ENCODE measurements at places on chromosomes 4 and X.

DNA sequence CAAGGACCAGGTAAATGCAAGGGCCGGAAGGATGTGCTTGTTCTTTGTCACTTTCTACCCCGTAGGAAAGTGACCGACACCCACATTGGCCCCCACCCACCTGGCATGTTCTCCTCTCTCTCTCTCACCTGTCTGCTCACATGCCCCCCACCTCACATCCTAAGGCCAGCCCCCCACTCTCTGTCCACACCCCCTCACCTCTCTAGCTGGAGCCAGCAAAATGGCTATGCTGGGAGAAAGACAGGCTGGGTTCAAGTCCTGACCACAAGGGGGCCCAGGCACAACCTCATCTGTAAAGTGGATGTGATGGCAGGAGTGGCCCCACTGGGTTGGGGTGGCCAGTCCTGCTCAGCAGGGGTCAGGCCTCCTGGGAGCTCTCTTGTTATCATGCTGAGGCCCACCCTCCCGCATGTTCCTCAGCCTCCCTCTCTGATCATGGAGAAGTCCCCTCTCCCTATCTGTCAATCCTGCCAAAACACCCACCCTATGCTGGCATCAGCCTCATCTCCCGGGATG lies 1.7 kb upstream of the PPP2R2C start:
- no peak for DNase-seq

DNA sequence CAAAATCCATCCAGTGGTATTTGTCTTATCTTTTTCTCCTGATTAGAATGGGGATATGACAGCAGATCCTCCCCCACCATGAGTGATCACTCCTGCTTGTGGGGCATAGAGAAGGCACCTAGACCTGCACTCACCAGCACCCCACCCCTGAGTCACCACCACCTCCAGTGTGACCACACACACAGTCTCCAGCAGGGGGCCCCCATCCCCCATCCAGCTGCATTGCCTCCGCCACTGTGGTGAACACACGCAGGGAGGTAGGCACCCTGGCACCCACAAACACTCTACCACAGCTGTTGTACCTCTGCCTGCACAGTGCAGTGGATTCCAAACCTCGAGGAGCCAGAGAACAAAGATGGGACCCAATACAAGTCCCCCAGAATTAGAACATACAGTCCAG lies 9.0 kb upstream of the MAGEA8 start:
- peak; percentile 65 for DNase-seq

DNA sequence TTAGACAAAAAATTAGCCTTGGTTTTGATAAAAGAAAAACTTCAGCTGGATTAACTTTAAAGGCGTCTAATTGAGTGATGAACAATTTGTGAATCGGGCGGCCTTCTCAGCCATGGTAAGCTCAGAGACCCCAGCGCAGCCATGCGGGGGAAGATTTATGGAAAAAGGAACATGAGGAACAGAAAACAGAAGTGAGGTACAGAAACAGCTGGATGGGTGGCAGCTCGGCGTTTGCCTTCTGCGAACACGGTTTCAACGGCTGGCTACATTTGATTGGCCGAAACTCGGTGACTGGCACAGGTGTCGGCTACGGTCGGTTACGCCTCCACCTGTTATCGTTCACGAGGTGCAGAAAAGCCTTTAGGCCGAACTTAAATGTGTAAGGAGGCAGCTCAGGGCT lies 401.4 kb upstream of the FAT1 start:
- no peak for DNase-seq

GRCh38 chr4:154503598-154503997 lies 12.0 kb upstream of the DCHS2 start:
- DNase-seq = no peak

DNA sequence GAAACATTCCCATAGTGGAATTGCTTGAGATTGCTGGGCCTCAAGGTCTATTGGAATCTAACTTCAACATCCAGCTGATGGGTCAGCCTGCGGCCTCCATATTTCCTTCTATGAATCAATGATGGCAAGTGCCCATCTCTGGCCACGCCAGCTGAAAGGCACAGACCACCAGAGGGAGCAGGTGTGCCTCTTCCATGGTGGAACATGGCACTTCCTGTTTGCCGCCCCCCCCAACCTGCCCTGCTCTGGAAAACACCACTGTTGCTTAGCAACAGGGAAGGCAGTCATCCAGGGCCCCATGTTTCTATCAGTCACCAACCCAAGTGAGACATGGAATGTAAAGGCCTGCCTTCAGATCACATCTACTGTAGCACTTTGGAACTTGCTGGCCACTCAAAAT lies 11.6 kb downstream of the PAGE4 start:
- DNase-seq = peak; percentile 11

DNA sequence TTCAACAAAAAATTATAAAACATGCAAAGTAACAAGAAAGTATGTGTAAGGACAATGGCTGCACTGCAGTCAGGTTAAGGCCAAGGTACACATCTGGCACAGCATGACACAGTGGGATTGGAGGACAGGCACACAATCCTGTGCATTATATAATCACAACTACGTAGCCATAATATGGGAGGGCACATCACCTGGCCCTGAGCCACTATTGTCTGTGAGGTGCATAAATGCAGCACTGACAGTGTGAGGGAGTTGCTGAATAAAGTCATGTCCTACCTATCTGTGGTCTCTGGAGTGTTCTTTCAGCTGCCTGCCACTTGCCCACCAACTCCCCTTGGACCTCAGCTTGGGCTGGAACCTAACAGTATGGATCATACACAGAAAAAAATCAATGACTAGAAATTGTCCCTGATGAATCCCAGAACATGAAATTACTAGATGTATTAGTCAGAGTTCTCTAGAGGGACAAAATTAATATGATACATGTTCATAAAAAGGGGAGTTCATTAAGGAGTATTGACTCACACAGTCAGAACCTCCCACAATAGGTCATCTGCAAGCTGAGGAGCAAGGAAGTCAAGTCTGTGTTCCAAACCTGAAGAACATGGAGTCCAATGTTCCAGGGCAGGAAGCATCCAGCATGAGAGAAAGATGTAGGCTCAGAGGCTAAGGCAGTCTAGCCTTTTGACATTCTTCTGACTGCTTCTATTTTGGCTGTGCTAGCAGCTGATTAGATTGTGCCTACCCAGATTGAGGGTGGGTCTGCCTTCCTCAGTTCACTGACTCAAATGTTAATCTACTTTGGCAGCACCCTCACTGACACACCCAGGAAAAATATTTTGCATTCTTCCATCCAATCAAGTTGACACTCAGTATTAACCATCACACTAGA lies 46.4 kb upstream of the KCTD8 start:
- DNase-seq = no peak

DNA sequence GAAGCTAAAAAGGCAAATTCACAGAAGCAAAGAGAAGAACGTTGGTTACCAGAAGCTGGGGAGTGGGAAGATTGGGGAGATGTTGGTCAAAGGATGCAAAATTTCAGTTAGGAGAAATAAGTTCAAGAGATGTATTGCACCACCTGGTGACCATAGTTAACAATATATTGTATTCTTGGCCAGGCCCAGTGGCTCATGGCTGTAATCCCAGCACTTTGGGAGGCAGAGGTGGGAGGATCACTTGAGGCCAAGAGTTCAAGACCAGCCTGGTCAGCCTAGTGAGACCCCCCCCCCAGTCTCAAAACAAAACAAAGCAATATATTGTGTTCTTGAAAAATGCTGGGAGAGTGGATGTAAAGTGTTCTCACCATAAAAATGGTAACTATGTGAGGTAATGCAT lies 67.9 kb downstream of the TAB3 start:
- DNase-seq = no peak

DNA sequence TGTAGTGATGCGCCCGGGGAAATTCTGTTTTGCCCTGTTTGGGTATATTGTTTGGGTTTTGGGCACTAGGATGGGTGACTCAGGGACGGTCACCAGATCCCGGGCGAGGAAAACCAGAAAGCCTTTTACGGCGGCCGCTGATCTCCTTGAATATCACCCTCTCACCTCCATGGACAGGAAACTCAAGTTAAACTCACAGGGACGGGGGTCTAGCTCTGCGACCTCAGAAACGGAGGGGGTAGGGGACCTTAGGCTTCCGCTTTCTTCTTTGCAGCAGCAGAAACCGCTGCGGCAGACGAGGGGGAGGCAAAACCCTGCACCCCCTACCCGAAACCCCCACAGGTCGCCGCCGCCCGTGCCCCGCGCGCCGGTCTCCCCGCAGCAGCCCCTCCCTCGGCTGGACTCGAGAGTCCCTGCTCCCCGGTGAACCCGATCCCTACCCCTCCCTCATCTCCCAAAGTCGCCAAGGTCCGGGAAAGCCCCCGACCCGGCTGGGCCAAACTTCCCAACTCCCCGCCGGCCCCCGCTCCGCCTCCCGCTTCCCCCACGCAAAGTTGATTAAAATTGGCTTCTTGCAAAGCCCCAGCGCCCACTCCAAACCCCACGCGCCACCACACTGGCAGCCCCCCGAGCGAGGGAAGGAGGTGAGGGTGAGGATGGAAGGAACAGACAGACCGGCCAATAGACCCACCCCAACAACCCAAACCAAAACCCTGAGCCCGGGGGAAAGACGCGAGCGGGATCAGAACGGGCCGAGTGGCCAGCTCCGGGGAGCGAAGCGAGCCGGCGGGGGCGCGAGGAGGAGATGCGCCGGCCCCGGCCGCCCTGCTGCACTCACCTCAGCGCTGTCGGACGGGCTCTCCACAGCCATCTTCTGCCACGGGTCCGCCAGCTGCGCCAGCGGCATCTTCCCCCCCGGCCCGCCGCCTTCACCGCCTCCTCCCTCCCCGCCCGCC lies 705 bp downstream of the RPS6KA3 start:
- no peak for DNase-seq

GRCh38 chrX:139720136-139720535 lies 12.2 kb upstream of the MCF2 start:
- DNase-seq = no peak

DNA sequence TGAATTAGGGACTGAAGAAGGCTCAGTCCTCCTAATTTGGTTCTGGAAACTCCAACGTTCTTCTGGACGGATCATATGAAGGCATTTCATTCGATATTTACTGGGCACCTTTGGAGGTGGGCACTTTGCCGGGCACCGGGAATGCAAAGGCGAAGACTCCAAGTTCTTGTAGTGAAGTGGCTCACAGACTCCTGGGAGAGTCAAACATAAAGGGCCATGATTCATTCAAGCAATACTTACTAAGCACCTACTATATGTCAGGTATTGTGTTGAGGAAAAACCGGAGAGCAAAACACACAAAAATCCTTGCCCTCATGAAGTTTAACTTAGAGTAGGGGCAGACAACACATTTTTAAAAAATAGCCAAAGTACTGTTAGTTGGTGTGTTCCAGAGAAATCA lies 17.0 kb upstream of the ERCC6L start:
- DNase-seq = no peak

DNA sequence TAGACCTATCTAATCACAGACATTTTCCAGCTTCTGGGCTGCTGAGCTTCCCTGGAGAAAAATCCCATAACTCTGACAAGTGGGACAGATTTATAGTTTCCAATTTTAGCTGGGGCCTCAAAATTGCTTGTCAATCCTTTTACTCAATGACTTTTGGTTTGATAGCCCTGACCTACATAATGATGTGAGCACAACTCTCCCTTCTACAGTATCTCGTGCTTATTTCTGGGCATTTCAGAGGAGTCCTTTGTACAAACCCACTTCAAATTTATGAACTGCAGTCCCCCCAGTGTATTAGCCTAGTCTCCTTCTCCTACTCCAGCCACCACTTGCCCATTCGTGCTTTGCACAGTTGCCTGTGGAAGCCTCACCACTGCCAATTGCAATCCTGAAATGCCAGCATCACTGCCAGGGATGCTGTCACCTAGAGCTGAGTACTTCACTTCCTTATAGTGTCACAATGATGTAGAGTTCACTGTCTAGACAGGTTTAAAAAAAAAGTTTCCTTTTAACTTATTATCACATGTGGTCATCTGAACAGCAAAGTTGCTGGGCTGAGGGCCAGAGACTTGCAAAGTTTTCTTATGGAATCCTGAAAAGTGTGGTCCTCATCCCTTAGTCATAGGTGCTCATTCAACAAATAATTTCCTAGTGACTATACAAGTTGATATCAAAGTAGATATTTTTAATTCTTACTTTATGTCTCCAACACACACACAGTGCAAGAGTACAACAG lies 21.2 kb downstream of the TRAM1L1 start:
- no peak for DNase-seq

DNA sequence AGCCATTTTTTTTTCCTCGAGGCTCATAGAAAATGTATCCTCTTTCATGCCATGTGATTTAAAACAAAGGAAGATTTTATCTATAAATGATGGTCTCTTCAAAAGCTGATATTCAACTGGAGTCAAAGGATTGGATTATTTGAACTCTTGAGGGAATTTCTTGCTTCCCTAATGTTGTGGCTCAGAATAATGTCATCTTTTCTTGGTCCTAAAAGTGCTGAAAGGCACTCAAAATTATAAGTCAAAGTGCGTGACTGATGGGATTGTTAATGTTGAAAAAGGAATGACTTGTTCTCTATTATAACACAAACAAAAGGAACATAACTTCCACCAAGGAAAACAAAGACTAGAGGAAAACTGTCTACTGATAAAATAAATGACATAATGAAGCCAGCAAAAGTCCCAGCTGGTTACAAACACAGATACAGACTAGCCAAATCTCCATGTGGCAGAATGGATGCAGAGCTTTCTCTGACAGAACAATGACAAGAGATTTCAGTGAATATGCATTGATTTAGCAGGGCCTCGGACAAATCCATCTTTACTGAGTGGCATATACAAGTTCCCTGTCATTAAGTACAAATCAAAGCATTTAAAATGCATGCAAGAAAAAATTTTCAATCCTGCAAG lies 552.6 kb downstream of the GBA3 start:
- no peak for DNase-seq

- no peak for DNase-seq
Observed at GRCh38 chrX:72727846-72728245, 13.7 kb upstream of the PHKA1 start.

- no peak for DNase-seq
Observed at GRCh38 chr4:139472852-139473251, 18.9 kb downstream of the RAB33B start.

DNA sequence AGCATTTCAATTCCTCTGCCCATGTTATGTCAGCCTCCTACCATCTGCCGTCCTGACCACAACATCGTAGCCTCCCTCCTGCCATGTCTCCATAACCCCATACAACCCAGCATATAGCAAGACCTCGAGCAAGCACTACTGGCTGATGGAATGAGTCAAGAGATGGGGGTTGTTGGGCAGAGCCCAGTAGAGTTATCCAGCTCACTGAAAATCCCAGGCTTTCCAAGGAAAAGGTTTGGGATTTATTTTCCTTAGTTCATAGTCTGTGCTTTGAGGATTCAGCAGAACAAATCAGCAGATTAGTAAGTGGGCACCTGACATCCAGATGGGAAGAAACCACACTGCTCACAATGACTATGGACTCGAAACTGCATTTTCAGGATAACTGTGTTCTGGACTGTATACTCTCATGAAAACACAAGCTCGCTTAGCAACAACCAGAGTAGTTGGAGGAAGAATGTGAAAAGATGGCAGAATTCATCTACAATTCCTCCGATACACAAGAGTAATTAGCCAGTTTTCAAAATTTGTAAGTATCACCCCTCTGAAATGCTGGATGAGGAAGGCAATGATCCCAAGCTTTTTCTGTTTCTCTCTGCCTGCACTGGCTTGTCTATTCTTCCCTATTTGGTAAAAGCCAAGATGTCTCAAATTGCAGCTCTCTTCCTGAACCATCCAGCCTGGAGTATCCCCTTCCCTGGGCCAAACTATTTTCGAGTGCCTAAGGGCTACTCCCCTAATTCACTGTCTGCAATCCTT lies 186.2 kb upstream of the TBL1X start:
- no peak for DNase-seq

GRCh38 chrX:130176354-130176776 lies 4.6 kb downstream of the RAB33A start:
- DNase-seq = no peak

GRCh38 chrX:19907794-19908193 lies 20.4 kb upstream of the SH3KBP1 start:
- DNase-seq = no peak
